HT-29 (cell line): ENCODE measurements at places on chromosomes 2 and 18.
A peak's percentile ranks its signal among the peaks of the same experiment; 100 is the strongest.

- no peak for DNase-seq
These were observed 110.9 kb upstream of the RMP24 start for GRCh38 chr18:35861367-35862118.

GRCh38 chr2:150484461-150485021, 2.9 kb downstream of the RND3 start:
- peak; percentile 63 for DNase-seq

DNA sequence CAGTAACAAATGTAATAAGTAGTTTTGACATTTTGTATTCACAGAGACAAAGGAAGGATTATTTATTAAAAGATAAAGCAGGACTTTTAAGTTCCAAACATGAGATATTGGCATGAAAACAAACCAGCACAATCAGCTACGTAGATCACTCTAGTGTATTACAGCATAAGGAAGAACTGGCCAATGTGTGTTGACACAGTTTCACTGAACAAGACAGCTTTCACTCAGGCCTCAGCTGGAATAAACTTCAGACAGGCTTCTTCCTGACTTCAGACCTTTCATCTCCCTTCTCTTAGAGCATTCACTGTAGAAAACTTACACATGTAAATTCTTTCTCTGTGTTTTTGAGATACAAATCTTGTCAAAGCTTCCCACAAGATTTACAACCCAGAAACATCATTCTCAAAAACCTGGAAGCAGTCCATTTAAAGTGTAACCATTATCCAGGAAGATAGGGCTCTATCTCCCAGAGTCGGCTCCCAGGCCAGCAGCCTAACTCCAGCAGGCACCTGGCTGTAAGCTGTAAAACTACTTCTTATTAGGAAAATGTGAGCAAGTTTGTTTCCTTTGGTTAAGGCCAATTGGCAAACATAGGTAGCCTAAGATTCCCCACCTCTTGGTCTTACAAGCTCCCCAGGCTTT, 768.3 kb upstream of the CDH7 start:
- no peak for DNase-seq

DNA sequence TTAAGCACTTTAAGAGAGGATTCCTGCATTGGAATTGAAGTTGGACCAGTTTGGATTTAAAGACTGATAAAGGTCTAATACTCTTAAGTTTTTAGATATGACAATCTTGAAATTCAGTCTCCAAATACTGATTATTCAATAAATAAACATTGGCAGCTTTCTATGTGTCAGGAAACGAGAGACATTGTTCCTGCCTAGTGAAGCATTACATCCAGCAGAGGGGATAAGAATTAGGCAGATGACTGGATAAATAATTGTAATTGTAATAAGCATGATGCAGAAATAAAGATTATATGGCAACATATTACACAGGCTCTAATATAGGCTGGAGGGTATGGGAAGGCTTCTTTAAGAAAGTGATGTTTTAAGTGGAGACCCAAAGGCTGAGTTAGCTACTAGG, 226.5 kb upstream of the MMADHC start:
- DNase-seq, result no peak

- no peak for DNase-seq
These were observed 99.9 kb downstream of the CPO start for GRCh38 chr2:207039225-207039624.

- DNase-seq, result no peak
These were observed 218.6 kb downstream of the DYM start for GRCh38 chr18:49241852-49242251.

DNA sequence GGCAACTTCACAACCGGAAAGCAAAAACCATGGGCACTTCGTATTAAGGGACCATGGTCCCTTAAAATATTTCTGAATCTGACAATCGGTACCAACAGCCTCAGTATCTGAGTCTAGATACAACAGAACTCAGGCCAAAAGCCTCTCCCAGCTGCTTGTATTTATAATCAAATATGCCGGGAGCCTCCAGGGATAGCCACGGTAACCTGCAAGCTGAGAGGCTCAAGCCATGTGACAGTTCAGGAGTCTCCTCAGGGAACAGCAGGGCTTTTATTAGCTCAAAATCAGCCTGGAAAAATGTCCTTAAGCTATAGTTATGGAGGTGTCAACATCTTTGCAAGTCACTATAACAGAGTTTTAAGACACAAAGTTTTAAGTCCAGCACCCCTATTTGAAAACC, 352.8 kb upstream of the GYPC start:
- no peak for DNase-seq

DNA sequence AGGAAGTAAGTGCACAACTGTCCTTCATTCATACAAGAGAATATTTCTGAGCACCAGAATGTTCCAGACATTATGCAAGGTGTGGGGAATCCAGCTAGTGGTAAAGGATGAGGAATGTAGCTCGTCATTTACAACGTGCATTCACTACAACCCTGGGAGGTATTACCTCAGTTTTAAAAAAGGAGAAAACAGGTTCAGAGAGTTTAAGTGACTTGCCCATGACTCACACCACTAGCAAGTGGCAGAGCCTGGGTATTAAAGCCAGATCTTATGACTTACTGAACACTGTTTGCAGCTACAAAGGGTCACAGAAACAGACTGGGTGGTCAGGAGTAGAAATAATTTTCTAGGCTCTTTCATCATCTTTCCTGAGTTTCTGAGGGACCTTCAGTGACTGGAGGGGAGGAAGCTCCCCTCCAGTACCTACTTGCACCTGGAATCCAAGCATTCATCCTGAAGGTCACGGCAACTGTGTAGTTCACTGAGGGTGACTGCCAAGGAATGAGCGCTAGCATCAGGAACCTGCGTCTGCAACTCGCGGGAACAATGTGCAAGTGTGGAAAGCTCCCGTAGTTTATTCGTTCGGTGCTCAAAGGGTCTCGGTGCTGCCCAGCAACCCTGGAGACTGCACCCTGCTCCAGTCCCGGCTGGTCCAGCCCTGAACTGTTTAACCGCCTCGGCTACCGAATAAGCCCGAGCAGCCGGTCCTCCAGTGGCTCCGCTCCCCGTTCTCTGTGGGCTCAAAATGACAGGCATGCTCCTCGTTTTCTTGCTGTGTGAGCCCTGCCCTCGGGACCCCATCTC, 647 bp downstream of the CCDC121 start:
- DNase-seq, result peak; percentile 51

GRCh38 chr2:54030396-54030741, 59.6 kb upstream of the PSME4 start:
- DNase-seq, result no peak

DNA sequence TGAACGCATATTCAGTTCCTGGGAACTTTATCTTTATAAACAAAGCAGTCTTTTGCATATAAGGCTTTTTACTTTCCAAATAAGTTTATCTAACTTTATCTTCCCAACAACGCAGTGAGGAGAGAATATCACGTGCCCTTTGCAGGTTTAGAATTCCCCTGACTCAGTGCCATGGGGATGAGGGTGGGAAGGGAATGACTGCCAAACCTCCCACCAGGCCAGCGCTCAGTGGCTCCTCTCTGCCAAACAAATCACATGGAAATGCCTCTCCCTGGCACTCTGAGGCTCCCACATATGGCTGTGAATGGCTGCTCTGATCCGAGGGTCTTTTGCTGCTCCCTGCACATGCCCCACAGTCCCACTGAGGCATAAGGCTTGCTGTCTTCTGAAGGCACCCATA, 158.3 kb downstream of the DNAH6 start:
- DNase-seq, result no peak

- DNase-seq, result peak; percentile 69
These were observed 29.7 kb downstream of the CCDC141 start for GRCh38 chr2:179020156-179020750.

- DNase-seq, result no peak
These were observed 860.0 kb downstream of the CPS1 start for GRCh38 chr2:211416373-211416772.

GRCh38 chr2:122754561-122754960, 999.1 kb downstream of the TSN start:
- DNase-seq, result no peak
